ENCODE measurements at places on chromosomes 2 and 18.

- DNase-seq: no peak
These were observed 981.0 kb upstream of the CDH2 start for GRCh38 chr18:29157905-29158304.

- no peak for DNase-seq
These were observed 109.2 kb downstream of the MAP4K4 start for GRCh38 chr2:101806701-101807100.

DNA sequence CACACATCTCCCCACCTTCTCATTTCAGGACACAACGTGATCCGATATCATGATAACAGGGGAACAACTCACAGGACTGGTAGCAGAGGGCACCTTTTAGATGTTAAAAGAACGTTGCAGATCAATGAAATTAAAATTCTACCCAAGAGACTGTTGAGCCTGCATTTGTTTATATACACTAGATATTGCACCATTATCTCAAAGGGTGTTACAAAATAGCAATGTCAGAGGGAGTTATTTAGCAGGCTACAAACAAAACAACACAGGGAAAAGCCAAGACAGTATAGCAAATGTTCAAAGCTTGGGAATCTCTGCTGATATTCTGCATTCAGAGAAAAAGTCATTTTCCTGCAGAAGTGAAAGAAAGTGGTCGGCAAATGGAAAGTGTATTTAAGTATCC lies 139.5 kb downstream of the MYO5B start:
- DNase-seq: no peak

DNA sequence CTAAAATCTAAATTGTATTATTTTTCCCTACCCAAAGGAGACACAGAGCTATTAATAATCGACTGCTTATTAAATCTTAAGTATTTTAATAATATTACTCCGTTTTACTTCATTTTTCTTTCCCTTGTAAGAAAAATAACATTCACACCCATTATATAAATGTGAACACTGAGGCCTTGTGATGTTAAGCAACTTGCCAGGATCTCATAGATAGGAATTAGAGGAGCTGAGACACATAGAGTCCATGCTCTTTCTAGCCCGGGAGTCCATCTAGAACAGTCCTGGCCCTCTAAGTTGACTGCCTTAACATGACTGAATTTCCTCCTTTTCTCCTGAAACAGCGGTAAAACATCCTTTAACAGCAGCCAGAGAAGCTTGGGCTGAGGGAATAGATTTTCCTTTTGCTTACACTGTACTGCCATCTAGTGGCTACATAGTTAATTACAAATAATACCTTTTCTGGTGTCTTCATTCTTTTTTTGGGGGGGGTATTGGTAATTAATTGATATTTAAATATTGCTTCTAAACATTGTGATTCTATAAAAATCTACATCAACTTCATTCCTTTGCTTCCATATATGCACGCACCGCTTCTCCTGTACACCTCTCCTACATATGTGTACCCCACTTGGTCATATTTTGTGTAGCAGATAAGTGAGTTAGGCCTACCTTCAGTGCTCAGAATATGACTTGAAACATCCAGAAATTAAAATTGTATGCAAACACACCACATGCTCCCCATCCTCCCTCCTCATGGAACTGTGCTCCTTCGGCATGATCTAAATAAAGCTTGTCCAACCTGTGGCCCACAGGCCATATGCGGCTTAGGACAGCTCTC lies 125.8 kb upstream of the HNMT start:
- no peak for DNase-seq

DNA sequence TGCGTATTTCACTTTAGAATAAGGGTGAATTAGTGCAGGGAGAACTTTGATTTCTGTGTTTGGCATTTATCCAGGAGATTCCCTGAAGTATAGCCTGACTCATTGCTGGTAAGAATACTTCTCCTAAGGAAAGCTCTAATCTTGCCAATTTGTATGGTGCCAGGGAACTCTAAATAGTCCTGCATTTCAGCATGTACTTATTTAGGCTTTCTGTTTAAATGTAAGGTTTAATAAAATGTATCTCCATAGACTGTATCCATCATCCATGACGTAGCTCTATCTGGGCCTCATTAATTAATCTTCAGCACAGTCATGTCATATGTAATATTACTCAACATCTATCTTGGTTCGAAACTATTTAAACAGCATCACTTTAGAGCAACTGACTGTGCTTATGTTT lies 127.7 kb downstream of the DOK6 start:
- DNase-seq: no peak

GRCh38 chr2:218074031-218074430 lies 5.0 kb downstream of the RUFY4 start:
- no peak for DNase-seq

DNA sequence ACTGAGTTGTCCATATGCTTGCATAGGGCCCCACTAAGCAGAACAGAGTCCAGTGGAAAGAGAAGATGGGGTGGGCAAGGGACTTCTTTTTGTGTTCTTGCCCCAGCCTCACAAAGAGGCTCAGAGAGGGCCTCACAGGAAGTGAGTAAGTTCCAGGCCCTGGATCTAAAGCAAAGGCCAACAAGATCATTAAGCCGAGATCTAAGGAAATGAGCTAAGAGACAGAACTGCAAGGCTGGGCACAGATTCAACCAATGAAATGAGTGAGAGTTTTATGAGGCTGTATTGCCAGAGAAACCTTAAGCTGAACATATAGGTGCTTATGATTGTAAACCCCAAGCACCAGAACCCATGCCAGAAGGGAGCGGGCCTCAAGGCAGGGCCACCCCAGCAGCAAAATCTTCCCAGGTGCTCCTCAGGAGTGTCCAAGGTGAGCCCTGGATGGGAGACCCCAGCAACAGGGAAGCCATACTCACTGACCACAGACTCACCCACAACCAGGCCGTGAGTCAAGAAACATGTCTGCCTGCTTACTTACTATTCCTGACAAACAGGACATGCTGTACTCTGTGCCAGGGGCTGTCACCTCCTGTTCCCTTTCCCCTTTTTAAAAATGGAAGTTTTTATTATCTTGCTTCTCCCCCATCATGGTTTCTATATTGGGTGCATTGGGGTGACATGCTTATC lies 40.2 kb downstream of the SLC14A1 start:
- no peak for DNase-seq

GRCh38 chr2:191109888-191110287 lies 40.9 kb downstream of the STAT4 start:
- DNase-seq: no peak

- DNase-seq: no peak
These were observed 22.8 kb downstream of the GLI2 start for GRCh38 chr2:120758181-120759144.

DNA sequence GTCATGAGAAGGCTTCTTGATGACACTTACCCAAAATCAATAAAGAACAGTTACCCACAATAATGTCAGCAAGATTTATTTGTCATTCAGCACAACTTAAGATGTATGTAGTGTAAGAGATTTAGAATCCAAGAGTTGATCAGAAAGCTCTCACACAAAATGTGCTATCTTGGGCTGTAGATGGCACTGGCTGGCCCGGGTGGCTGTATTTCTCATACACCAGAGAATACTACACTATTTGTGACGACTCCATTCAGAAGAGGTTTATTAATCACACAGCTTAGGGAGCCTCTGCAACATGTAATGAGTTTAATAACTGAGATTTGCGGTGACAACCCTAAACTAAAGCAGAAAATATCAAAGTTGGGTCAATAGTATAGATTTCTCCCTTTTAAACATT lies 530.4 kb upstream of the KLHL29 start:
- no peak for DNase-seq

DNA sequence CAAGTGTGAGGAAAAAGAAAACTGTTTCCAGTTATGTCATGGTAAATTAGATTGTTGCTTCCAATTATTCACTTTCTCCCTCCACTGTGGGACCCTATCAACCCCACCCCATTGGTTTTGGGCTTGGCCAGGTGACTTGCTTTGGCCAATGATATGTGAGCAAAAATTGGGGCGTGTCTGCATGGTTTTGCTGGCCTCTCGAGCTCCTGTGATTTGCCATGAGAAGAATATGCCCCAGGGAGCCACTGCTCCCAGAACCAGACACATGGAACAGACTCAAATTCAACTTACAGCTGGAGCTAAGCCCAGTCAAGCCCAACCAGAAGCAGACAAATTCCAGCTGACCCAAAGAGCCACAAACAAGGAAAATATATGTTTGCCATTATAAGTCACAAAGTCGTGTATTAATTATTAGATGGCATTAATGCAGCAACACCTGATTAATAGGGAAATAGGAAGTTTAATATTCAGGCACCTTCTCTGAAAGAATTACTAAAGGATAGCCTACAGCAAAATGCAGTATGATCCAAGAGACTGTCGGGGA lies 248.9 kb downstream of the ANAPC1 start:
- DNase-seq: no peak

DNA sequence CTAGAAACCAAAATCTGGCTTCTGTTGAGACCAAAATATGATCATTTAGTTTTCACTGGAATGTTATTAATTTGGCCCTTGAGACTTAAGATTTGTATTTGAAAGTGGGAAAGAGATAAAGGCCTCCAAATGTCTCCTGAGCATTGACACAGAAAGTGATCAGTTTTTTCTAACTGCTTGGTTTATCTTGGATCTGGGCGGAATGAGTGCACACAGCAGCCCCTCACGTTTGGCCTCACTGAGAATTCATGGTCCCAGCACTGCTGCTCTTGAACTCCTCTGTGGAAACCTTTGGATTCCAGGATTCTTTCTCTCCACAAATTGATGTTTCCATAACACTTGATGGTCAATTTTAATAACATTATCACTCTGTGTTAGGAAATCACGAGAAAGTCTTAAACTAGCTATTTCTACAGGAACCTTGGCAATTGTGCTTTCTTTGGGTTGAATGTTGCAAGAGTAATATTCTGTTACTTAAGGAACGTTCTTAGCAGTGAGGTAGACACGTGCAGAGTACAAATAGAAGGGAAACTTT lies 180.3 kb upstream of the BCL2L11 start:
- no peak for DNase-seq

DNA sequence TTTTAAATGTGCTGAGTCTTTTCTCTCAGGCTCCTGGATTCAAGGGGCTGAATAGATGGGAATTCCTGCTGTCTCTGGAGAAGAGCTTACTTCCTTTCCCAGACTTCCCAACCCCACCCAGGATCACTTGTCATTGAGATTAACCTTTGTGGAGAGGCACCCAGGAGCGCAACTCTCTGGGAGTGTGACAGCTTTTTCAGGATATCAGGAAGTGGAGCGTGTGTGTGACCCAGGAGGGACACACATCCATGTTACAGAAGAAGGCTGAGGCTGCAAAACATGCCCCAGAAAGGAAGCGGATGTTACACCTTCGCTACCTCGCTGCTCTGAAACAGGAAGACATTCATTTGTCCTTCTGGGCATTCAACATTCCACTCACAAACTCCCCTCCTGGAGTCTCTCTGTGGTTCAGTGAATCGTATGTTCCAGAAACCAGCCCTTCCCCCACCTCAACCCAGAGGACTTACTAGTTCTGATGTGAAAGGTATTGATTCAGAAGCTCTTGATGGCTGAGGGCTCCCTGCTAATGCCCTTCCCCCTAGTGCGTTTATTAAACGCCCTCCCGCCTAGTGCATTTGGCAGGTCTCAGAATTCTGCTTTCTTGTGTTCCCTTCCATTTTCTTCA lies 523.9 kb downstream of the TNS1 start:
- no peak for DNase-seq

DNA sequence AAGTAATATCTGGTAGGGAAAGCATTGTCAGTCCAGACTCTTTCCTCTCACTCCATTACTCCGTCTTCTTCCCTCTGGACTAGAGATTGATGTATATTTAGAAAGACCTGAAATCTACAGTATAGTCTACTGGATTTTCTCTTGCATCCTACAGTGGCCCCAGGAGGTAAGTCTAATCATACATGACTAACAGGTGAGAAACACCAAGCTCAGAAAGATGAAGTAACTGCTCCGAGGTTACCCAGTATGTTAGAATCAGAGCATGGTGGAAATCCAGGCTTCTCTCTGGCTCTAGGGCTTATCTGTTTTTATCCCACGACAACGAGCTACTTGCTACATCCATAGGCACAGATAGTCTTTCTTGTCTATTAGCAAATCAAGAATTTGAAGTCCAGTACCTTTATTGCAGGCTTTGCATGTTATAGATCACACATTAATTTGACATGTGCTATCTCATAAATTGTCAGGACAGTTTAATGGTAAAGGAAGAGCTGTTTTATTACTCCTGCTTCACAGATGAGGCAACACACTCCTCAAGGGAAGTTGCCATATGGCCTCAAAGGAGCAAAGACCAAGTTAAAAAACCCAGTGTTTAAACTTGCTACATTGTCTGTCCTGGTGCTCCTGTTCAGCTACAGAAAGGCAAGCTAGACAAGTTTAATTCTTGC lies 484.3 kb downstream of the THSD7B start:
- no peak for DNase-seq

GRCh38 chr2:203594541-203594940 lies 59.4 kb upstream of the RAPH1 start:
- no peak for DNase-seq

DNA sequence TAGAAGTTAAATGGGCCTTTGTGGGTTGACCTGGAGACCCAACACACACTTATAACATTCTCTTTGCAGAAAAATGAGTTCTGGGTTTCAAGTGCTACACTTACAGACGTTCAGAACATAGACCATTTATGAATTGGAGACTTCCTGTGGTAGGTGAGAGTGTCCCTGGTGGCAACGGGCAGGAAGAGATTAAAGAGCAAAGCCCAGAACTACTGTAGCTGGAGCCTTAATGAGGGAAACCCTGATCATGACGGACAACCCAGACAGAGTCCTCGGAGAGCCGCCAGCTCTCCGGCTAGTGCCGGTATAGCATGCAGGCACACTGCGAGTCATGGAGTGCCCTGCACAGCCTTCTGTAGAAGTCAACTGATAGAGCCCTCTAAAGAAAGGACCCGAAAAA lies 44.5 kb upstream of the RMDN2 start:
- DNase-seq: no peak

DNA sequence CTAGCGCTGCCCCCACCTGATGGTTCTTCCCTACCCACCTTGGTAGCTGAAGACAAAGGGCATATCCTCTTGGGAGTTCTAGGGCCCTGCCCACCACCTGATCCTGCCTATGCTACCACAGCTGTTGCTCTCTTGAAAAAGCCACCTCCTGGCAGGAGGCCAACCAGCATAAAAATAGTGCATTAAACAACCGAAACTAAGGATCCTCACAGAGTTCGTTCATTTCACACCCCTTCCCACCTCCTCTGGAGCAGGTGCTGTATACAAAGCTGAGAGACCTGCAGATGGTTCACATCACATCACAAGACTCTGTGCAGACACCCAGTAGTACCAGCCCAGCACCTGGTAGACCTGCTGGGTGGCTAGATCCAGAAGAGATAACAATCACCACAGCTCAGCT lies 1348.0 kb upstream of the TMEFF2 start:
- no peak for DNase-seq

- DNase-seq: no peak
These were observed 141.1 kb downstream of the NCOA1 start for GRCh38 chr2:24632172-24632571.
